ENCODE measurements at places on chromosomes 4 and X.
A peak's percentile ranks its signal among the peaks of the same experiment; 100 is the strongest.

GRCh38 chr4:153082322-153083301 is 121.6 kb upstream of the TRIM2 start:
- DNase-seq: no peak

GRCh38 chr4:74223801-74224200 is 65.9 kb downstream of the MTHFD2L start:
- DNase-seq: no peak

DNA sequence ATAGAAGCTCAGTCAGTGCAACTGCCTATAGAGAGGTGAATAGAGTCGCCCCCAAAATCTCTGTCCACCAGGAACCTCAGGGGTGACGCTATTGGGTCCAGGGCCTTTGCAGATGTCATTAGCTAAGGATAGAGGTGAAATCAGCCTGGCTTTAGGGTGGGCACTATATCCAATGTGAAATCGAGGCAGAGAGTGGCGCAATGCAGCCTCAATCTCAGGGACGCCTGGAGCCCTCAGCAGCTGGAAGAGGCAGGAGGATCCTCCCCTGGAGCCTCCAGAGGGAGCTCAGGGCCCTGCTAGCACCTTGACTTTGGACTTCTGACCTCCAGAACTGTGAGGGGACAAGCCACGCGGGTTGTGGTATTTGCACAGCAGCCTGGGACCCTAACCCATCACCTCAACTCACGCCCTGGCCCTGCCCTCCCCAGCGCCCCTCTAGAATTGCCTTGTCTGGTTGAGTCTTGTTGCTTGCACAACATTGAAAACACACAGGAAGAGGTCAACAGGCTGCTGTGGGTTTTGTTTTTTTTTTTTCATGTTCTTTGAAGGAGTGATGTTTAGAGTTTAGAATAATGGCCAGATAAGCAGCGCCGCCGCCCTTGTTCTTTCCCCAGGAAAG is 89.4 kb upstream of the PSAPL1 start:
- DNase-seq: no peak

GRCh38 chrX:34880656-34881055 is 61.9 kb upstream of the FAM47B start:
- no peak for DNase-seq

DNA sequence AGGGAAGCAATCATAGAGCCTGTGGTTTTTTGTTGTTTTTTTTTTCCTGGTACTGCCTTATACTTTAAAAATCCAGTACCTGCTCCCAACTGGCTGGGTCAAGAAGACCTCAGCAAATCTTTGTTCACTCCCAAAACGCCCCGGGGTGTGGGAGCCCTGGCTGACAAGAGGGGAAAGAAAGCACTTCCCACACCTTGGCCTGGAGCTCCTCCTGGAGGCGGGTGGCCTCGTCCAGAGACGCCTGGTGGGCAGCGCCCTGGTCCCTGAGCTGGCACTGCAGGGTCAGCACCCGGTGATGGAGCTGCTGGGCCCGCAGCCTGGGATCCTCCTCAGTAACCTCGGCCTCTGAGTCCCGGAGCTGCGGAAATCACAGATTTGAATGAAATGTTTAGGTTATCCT is 38.2 kb downstream of the C4orf50 start:
- peak; percentile 33 for DNase-seq

- peak; percentile 27 for DNase-seq
These were observed 407.9 kb downstream of the PCDH18 start for GRCh38 chr4:137124278-137124932.

DNA sequence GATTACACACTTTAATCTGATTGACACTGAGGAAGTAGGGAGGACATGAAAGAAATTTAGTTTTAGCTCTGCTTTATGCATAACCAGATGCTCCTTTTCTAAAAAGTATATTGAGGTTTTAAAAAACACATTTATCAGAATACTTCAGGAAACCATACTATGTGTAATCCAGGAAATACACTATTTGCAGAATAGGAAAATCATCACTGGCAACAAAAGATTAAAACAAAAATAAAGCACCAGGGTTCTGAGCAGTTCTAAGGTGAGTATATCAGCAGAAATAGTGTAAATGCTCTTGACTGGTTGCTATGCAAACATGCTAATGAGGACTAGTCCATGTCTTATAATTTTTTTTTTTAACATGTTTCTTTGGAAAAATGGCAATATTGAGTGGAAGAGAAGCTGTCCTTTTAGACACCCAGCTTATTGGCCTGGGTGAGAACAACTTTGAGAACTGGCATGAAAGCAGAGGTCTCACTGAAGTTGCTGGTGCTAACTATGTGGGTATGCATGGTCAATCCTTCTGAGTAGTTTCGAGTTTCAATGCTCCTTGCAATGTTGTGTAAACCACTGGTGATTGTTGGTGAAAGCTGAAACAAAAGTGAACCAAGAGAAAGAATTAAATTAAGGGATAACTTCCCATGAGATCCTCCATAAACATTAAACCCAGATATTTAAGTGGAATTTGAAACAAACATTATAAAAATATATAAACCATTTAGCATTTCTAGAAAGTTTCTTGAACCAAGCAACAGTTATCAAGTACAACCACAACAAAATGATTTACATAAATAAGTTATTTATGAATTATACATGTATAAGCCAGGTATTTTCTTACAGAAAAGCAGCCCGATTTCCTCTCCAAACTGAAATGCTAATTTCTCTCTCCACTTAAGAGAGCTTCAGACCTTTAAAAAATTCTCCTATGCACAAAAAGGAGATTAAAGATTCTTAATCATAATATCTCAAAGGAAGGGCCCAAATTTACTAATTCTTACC is 20.4 kb upstream of the SCD5 start:
- no peak for DNase-seq

DNA sequence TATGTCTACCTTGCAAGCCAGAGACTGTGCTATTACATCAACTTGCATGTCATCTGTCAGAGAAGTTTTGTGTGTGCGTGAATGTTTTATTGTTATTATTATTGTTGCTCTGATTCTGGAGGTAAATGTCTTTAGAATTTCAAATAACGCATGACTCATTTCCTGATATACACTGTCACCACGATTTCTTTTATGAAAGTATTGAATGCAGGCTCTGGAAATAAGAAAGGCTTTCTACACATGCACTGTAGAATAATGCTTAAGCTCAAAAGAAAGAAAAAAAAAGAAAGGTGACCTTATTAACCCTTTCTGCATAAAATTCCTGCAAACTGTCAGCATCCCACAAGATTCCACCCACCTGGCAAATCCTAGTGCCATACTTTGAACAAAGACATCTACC is 632.9 kb downstream of the ZNF674 start:
- DNase-seq: no peak

DNA sequence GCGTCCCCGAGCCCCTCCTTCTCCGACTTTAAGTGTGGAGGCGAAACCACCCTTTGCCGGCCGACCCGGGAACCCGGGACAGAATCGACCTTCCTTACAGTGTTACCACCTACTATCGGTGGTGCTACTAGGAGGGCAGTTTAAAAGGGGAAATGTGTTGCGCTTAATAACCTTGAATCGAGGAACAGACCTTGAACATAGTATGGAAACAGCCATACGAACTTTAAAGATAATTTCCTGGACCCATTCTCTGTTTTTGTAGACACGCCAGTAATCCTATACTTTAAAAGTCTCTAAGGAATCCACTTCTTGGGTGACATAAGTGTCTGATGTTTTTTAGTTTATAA is 1.5 kb downstream of the ING2 start:
- no peak for DNase-seq

DNA sequence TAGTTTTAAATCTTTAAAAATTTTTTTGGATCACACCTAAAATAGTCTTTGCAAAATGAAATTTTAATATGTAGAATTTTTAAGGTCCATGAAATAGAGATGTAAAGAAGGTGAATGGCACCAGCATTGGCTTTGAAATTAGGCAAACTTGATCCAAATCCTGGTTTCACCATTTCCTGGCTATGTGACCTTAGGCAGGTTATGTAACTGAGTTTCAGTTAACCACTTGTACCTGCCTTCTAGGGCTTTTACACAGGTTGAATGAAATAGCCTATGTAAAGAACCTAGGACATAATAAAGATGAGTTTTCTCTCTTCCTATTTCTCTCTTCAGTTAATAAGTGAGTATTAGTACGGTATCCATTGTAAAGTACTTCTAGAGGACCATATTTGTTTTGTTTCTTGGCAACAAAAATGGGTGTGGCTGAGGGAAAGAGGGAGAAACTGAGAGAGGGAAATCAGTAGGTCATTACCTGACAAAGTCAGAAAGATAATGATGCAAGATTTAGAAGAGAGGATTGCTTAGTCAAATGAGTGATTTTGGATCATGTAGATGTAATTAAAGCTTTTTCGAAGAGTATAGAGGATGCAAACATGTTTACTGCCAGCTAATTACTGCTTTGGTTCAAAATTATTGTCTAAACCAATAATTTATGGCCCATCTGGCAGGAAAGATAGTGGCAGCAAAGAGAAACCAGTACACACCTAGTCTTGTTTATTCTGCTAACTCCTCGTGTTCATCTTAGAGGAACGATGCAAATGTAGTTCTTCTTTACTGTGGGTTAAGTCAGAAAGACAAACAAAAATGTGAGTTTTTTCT is 81.9 kb downstream of the PDLIM5 start:
- peak; percentile 29 for DNase-seq

- no peak for DNase-seq
These were observed 285.0 kb downstream of the STIM2 start for GRCh38 chr4:27145597-27145996.

DNA sequence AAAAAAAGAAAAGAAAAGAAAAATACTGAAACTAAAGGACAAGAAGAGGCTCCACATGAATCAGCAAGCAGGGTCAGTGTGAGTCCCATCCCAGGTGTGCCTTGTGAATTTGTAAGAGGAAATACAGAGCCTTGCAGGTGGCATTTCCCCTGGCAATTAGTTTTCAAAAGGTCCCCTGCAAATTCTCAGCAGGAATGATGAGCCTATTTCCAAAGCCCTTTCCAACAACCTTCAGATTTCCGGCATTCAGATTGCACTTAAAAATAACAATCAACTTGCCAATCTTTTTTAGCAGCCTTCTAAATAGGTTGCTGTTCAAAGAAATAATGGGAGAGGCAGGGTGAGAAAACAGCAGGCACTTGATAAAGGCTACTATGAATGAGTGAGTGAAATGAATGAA is 66.4 kb upstream of the OR13H1 start:
- no peak for DNase-seq

- DNase-seq: no peak
These were observed 321 bp upstream of the HPRT1 start for GRCh38 chrX:134459683-134460004.

DNA sequence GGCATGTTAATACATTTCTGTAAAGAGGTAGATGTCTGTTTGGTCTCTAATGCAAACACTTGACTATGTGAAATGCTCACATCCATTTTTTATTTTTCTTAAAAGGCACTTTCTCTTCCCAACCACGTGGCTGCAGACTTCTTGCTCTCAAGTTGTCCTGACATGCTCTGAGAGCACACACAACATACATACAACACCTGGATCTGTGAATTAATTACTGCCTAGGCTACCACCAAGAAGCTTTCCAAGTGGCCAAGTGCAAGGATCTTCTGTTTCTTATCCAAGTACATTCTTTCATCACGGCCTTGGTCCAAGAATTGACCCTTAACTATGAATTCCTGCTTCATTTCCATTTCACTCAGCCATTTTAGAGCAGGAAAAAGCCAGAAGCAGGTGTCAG is 110.8 kb downstream of the SPRY1 start:
- DNase-seq: no peak

- DNase-seq: no peak
These were observed 15.8 kb downstream of the SORBS2 start for GRCh38 chr4:185796176-185796575.

DNA sequence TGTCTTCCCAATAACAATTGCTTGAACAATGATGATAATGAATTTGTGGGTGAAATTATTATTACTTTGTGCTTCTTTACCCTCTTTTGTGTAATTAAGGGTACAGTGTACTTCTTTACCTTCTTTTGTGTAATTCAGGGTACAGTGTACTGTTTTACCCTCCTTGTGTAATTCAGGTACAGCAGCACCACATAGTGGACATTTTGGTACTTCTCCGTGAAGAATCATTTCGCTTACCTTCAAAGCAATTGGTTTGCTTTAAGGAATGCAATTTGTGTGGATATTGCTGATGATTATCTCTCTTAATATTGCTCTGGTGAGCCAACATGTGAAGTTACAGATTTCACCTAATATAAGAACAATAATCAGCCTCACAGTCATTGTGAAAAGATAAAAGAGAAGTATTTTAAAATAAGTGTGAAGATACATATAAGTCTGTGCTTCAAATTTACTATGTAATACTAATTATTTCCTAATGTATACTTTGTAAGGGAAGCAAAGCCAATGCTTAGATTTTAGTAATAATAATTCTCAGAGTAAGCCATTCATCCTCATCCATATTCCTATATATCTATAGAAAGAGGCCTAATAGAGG is 27.2 kb upstream of the SEC24B start:
- DNase-seq: no peak

GRCh38 chr4:98581126-98581525 is 77.3 kb downstream of the TSPAN5 start:
- no peak for DNase-seq

GRCh38 chrX:11197671-11198070 is 86.5 kb downstream of the HCCS start:
- DNase-seq: no peak

GRCh38 chr4:15906020-15906443 is 32.5 kb downstream of the FGFBP1 start:
- DNase-seq: peak; percentile 81

DNA sequence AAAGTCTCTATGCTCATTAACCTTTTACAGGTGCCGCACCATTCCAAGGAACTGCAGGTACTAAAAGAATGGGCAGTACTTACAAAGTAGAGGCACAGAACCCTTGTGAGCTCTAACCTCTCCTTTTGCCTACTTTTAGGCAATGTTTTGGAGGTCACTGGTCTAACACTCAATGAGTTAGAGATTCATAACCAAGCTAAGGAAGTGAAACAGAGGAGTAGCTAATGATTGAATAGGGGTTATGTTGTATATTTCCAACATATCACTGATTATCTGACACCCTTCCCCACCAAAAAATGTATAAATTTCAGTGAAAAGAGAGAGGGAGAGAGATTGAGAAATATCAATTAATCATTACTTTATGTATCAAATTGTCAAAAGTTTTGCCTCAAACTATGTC is 269.3 kb downstream of the PCDH7 start:
- DNase-seq: no peak

DNA sequence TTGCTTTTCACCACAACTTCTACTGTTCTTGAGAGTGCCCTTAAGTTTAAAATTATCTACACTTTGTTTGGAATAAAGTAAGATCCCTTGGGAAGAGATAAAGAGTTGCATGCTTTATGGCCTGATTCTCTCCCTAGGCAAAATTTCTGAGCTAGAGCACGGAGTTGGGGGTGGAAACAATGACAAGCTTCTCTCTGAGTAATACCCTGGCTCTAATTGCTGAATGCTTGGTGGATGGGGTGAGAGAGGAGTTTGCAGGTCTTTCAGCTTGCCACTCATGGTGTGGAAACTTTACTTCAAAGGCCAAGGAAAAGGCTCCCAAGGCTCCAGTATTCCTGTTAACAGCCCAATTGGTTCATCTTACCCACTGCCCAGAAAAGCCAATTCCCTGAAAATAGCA is 26.1 kb upstream of the PRDM8 start:
- no peak for DNase-seq
